Testis (tissue), 5 donors: ENCODE measurements at places on chromosomes 16 and 17. TPM values are rescaled to one million over a fixed set of nuclear protein-coding genes. Genes with fewer than 3 reads are reported as not detected.

Gene BAHCC1
- 30.2 TPM for total RNA-seq

DNA sequence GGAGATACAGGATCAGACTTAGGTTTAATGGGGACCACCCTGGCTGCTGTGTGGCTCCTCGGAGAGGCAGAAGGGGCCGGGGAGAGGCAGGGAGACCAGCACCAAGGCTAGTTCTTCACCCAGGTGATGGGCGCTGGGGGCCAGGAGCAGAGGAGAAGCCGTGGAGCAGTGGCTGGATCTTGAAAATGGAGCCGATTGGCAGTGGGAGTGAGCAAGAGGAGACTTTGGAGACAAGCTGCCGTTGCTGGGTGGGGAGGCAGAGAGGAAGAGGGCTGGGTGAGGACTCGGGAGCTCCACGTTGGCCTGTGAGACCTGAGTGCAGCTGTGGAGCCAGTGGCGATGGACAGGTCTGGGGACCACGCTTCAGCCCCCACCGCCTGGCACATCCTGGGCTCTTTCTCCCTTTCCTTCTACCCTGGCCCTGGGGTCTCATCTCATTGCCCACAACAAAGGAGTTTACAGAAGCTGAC lies 9.0 kb downstream of the RAB11FIP4 start:
- DNase-seq: no peak

Gene GPS1
- total RNA-seq: 170 TPM

Gene NTN1
- 8.8 TPM for total RNA-seq

DNA sequence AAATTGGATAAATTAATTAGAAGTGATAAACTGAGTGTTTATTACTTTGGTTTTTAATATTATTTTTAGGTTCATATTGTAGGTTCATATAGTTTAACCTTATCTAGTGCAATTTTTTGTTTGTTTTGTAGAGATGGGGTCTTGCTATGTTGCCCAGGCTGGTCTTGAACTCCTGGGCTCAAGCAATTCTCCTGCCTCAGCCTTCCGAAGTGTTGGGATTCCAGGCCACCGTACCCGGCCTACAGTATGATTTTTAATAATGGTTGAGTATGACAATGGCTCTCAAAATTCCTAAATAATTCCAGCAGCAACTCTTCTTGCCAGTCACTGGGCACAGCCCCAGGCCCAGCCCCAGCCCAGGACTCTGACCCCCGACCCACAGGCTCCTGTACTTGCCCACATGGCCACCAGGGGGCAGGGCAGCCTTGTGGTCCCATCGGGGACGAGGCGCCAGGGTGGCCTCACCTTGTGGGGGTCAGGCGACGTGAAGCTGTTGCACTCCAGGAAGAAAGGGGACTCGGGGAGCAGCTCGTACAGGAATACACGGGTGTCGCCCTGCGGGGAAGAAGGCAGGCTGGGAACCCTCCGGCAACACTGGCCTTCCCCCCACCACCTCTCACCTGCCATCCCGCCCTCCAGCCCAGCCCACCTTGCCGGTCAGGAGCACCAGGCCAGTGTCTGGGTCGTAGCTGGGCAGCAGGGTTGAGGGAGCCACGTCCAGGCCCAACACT lies 7.9 kb upstream of the PAM16 start:
- peak; percentile 71 for DNase-seq

Gene MYLK3
- 88.8 TPM for total RNA-seq

DNA sequence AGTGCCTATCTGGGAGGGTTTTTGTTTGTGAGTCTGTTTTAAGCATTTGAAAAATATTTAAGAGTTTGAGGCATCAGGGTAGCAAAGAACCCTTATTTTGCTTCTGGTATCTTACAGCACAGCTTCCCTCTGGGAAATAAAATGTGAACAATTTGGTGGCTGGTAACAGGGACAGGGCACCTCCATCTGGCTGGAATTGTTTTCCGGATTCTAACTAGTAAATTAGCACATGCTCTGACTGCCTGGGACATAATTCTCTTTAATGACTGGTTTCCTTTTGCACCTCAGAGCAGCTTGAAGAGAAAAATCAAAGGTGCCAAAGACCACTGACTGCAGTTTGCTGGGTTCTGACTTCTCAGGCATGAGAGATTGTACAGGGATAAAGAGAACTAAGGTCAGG lies 469.1 kb downstream of the GRIN2A start:
- DNase-seq: no peak

Gene CHST5
- total RNA-seq: 0.55 TPM

Gene PKMYT1
- 76.4 TPM for total RNA-seq

DNA sequence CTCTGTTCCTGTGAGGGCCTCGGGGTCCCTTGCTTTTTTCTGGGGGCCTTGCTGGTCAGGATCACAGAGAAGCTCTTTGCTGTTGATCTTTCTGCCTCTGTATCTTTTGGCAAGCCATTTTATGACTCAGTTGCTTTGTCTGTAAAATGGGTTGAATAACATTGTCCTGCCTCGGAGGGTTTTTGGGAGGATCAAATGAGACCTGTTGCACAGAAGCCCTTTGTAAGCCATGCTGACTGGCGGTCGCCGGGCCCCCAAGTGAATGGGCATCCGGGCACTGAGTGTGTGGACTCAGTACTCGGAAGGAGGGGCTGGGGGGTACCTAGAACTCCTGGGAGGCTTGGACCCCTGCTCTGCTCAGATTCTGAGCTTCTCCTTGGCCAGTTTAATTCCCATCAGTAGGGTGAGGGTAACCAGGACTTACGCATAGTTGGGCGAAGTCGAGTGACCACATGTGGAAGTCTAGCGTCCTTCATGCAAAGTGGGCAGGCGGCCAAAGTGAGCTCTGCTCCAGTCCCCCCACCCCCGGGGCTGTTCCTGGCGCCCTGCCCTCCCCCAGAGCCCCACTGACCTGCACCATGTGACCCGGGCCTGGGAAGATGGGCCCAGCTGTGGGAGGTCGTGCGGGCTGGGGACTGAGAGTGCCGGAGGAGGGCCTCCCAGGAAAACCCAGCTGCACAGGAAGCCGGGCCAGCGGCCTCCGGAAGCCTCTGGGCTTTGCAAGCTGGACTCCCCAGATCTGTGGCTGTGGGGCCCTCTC lies 284.0 kb downstream of the SEC14L1 start:
- DNase-seq: peak; percentile 96

- DNase-seq: no peak
Observed at GRCh38 chr17:74259667-74260524, 14.1 kb upstream of the DNAI2 start.

GRCh38 chr17:14833201-14833785 lies 431.8 kb downstream of the PMP22 start:
- DNase-seq: no peak

DNA sequence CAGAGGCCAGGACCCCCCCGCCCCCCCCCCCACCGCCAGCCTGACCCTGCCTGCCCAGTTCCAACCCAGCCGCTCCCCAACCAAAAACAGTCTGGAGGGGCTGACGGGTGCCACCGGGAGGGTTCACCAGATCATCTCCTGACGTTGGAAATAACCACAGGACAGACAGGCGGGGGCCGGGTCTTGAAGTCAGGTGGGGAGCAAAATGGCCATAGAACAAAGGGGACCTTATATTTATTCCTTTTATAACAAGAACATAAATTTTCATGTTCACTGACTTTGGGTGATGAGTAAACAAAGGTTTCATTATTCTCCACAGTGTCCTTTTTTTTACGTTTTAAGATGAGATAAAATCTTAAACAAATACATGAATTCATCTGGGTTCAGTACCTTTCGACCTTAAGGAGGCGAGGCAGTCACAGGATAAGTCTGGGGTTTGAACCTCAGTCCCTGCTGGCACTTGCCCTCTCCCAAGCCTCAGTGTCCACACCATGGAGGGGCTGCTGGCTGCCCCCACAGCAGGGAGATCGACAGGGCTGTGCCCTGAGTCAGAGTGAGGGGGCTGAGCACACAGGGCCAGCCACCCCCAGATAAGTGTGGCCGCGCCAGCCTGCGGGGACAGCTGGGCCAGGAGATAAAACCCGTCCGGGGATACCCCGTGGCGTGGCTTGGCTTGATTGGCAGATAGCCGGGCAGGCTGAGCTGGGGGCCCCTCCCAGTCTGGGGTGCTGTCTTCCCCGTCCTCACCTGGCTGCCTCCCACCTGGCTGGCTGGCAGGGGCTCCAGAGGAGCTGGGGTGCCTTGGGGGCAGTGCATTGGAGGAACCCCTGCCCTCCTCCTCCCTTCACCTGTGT lies 15.0 kb downstream of the SLC7A5 start:
- DNase-seq: peak; percentile 82

Gene FBXL16
- total RNA-seq: 16.1 TPM

- DNase-seq: peak; percentile 28
Observed at GRCh38 chr16:19980632-19981265, 92.9 kb downstream of the GPR139 start.

GRCh38 chr17:76384987-76385891 lies 830 bp downstream of the SPHK1 start:
- no peak for DNase-seq

DNA sequence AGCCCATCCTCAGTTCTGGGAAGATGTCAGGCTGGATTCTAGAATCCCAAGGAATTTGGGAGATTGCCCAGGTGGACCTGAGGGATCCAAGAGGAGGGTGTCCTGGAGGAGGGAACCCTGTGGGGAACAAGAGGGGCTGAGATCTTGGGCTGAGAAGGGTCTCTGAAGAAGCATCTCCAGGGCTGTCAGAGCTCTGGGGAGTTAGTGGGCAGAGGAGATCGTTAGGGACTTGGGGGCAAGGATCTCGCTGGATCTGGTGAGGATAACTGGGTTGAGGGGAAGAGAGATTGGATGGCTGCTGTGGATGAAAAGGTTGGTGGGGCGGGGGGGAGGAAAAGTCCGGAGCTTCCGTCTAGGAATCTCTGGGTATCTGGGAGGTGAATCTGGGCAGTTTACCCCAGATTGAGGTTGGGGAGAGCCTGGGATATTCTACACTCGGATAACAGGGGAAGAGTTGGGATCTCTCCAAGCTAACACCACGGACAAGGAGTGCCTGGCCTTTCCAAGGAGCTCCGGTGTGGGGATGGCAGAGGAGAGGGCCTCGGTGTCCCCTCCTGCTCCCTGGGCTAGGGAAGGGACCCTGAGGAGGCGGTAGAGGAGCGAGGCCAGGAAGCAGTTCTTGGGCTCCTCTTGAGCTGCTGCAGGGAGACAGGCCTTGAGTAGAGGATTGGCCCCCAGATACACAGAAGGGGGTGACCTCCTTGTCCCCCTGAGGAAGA lies 1.7 kb downstream of the FBXL19 start:
- no peak for DNase-seq

DNA sequence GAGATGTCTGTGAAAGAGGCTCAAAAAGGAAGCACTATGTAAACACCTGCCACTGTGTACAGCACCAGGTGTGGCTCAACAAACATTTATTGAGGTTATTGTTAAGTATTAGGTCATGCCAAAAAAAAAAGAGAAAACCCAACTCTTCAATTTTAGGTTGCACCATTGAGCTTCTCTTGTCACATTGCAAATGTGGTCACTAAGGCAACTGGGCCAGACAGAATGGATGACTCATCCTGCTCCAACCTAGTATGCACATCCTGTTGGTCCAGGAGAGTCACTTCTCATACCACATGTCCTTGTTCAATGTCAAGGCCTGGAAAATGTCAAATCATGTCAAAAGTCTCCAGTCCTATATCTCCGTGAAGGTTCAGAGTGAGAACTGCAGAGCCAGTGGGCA lies 25.0 kb downstream of the HOXB1 start:
- no peak for DNase-seq

GRCh38 chr17:48592057-48592514 lies 1.5 kb downstream of the HOXB5 start:
- DNase-seq: no peak

DNA sequence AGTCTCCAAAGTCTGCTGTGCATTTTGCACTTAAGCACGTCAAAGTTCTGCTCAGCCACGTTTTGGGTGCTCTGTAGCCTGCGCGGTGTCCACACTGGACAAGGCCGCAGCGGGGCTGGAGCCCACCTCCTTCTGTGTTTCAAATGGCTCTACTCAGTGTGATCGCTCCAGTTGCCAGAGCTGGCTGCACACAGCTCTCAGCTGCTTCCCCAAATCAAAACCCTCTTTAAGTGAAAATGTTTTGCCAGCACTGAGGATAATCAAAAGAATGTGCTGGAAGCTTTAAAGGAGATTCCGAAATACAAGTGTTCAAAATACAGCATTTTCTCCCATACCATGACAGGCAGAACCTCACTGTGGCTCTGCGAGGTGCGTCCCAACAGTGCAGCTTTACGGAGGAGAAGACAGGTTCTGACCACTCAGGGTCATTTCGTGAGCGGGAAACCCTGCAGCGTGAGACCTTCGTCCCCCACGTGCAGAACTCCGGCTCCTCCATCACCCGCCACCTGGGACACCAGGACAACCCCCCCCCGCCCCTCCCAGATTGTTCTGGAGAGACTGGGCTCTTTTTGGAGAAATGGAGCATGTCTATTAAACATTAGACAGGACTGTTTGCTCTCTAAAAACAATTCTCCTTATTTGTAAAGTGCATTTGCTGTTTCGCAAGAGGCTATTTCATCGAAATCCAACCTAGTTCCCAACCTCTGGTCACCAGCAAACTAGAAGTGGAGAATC lies 16.6 kb downstream of the TBC1D16 start:
- no peak for DNase-seq

Gene CTRB2
- total RNA-seq: 0.63 TPM

- no peak for DNase-seq
Observed at GRCh38 chr17:54888981-54889380, 11.7 kb upstream of the TOM1L1 start.

DNA sequence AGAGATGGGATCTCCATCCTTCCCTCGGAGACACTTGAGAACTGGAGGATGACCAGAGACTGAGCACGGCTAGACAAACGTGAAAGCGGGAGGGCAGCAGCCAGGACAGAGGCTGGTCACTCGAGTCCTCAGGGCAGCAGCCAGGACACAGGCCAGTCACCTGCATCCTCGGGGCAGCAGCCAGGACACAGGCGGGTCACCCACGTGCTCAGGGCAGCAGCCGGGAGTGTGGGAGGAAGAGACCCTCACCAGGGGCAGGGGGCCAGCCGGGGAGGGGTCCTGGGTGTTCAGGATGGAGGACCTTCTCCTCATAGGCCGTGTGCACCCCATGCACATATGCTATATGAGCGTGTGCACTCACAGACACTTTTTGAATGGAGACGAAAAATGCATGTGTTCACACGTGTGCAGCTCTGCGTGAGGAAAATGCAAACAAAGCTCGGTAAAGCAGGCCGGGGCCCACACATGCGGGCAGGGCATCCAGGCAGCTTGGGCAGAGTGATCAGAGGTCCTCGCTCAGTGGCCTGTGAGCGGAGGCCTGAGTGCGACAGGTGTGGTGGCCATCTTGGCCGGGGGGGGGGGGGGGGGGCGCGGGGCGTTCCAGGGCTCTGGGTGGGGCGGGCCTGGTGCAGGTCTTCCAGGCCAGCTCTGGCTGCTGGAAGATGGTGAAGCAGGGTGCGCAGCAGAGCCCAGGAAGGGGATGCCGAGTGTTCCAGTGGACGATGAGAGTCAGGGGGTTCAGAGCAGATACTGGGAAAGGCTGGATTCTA lies 26.7 kb downstream of the ZNF469 start:
- no peak for DNase-seq

DNA sequence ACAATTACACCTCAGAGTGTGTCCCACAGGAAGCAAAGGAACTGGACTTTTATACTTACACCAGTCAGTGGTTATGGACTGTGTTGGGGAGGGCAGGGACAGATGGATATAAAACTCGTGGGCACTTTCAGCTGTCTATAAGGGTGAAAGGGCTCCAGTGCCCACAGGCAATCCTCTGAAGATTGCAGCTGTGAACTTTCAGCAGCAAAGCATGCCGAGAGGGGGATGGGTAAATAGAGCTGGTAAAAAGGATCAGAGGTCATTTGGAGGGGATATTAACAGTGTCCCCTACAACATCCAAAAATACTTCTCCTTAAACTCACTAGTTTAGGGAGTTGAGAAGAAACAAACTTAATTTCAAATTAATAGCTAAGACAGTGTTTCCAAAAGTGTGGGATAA lies 13.3 kb upstream of the RFWD3 start:
- no peak for DNase-seq

GRCh38 chr16:87198328-87198832 lies 118.8 kb downstream of the C16orf95 start:
- no peak for DNase-seq
